Stimulated activated CD4-positive, alpha-beta T cell treated with anti-CD3 and anti-CD28 coated beads, Interleukin-12 subunit alpha, Interleukin-12 subunit beta, amount 100 ng/mL, for 48 hours (primary cell): ENCODE measurements at places on chromosomes 12 and 14.

DNA sequence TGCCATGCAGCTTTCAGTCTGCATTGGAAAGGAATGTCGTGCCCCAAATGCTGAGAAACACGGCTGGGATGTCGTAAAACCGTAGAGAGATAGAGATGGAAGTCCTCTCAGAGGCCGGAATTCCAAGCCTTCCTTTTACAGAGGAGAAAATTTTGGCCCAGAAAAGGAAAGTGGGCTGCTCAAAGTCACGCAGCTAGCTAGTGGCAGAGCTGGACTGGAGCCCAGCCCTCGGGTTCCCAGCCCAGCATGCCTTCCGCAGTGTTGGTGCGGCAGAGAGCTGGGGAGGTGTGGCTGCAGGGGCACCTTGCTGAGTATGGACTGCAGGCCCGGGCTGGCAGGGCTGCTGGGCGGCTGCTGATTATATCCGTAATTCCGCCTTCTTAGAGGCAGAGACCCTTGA is 50.3 kb downstream of the KCNA1 start:
- DNase-seq, result no peak

DNA sequence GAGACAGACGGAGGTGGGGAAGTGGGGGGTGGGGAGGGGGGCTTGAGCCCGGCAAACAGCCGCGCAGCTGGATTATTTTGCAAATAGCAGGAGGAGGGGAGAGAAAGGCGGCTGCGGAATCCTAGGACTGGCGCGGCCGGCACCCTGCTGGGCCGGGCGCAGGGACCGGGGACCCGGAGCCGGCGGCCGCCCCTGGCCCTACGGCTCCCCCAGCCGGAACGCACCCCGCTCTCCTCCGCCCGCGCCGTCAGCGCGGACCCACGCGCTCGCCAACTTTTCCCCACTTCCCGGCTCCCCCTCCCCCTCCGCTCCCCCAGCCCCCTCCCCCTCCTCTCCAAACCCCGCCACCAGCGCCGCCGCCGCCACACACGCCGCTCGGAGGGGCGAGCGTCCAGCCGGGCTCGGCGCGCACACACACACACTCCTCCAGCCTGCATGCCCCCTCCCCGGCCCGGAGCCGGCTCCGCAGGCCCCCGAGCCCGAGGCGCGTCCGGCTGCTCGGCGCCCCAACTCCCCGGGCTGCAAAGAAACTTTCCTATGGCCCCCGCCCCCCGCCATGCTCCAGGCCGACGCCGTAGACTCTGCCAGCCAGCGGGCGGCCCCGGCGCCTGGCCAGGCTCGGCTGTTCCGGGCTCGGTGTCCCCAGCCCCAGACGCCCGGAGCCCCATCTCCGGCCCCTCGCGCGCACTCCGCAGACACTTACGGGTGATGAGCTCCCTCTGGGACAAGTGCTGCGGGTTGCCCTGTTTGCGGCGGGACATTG is 1.4 kb downstream of the BCL11B start:
- DNase-seq, result no peak

GRCh38 chr12:108722992-108723766 is 8.1 kb downstream of the CORO1C start:
- DNase-seq, result no peak

DNA sequence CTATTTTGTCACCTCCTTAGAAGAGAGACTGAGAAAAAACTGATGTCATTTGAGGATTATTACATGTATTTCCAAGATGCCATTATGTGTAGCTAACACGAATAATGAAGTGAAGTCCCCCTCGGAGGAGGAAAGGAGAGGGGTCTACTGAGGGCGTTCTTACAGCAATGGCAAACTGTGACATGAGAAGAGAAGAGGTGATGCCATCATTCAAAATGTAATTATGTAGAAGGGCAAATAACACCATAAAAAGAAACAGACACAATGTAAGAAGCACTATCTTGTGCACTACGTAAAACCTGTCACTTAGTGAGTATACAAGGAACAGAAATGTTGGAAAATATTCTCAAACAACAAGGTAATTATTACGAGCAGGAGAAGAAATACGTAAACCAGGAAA is 126.5 kb downstream of the NELL2 start:
- DNase-seq, result no peak

GRCh38 chr12:131441060-131441396 is 269.9 kb upstream of the SFSWAP start:
- DNase-seq, result no peak

DNA sequence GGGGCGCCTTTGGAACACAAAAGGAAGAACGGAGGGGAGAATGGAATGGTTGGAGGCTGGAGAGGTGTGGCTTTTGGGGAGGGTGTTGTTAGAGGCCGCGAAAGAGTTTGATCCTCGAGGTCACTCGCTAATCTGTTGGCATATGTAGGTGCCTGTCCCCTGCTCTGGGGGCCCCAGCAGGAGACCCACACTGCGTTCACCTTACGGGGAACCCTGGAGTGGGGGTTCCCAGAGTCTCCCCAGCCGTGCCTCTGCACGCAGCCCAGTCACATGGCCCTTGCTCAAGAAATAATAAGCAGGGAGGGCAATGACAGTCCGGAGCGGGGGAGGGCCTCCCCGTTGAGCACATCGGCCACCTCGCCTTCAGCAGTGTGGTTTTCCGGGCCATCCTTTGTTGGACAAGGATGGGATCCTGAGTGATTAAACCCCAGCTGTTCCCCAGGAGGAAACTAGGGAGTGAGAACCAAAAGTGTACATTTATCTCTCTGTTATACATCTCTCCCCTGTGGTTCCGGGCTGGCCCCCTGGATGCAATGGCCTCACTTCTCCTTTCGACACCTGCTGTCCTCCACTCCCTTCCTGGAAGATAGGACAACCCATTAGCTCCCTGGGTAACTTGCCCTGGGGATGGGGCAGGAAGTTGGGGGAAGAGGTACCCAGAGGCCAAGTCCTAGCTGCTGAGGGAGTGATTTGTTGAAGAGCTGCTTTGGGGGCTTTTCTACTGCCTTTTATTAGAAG is 1.3 kb downstream of the PLEKHG3 start:
- DNase-seq, result no peak

DNA sequence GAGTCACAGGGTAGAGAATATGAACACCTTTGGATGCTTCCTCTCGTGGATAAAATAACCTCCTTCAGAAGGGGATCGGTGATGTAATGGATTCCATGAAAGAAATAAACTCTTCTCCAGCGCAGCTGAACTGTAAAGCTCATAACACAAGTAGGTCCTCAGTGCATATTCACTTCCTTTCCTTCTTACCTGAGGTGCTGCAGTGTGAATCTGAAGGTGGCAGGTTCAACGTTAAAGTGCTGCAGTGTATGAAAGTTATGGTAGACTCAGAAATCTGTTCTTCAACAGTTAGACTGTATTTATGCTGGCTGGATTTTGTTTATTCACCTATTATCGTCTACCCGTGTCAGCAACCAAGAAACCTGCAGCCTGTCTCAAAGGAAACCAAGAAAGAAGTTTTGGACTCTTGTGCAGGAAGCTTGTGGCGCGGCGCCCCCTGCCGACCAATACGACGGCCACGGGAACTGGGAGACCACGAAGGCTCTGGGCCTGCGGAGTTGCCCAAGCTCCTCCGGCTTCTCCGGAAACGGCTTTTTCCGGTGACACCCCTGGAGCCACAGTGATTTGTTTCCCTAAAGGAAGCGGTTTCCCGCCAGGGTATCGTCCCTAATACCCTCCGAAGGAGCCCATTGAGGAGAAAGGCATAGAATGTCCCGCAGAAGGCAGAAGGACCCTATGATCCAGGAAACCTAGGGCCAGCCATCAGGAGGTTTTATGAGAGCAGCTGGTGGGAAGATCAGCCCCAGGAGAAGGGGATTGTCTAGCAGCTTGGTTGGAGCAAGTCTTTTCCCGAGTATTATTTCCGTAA is 17.6 kb upstream of the RNASE3 start:
- peak; percentile 82 for DNase-seq

GRCh38 chr12:69569236-69569635 is 16.0 kb upstream of the CCT2 start:
- DNase-seq, result no peak

DNA sequence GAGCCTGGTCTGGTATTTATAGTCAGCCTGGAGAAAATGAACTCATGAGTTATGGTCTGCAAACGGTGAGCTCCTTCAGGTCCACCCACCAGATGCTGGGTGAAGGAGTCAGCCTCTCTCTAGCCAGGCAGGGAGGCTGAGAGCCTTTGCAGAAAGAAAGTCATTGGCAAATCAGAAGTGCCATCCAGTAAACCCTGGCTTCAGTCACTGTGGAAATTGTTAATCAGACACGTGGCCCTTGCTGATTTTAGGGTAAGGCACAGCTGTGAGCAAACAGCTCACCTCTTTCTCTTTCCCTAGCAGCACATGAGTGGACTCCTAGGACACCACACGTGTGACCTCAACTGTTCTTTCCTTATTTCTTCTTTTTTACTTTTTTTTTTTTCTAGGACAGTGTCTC is 44.9 kb downstream of the CHST11 start:
- no peak for DNase-seq

GRCh38 chr14:36066636-36067035 is 109.9 kb downstream of the PTCSC3 start:
- no peak for DNase-seq
